ENCODE measurements at places on chromosomes 4 and X.

DNA sequence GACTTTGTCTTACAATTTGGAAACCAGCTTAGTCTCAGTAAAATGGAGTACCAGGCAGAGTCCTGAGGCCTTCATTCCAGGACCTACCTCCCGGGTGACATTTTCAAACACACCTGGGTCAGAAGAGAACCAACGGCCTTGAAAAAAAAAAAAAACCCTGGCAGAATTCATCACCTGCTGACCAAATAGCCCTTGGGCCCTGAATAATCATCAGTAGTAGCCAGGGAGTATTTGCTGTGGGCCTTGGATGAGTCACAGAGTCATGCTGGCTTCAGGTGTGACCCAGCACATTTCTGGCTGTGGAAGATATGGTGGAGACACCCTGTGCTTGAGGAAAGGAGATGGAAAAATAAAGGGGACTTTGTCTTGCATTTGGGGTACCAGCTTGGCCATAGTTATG is 92.2 kb downstream of the LPAR4 start:
- DNase-seq = no peak

- no peak for DNase-seq
Observed at GRCh38 chr4:44186096-44186849, 262.3 kb downstream of the KCTD8 start.

- peak; percentile 39 for DNase-seq
Observed at GRCh38 chr4:121139533-121140222, 24.4 kb downstream of the TNIP3 start.

GRCh38 chr4:76615999-76616398 is 181.0 kb downstream of the SHROOM3 start:
- DNase-seq = no peak

GRCh38 chrX:33041141-33041540 is 170.2 kb downstream of the DMD start:
- no peak for DNase-seq

GRCh38 chrX:121322159-121322558 is 274.7 kb downstream of the GLUD2 start:
- DNase-seq = no peak

DNA sequence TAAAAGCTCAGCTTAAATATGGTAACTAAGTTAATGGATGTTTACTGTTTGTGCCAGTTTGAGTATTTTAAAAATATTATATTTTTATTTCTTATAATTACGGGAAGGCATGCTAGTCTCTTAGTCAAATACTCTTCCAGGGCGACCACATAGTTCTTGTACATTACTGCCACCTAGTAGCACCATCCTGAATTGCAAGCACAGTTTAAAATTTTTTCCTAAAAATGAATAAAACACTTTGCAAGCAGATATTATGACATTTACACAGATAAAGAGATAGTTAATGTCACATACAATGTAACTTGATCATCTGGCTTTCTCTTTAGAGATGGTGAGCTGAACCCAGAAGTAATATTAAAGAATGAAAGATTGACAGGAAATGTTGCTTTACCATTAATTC is 11.5 kb downstream of the NDP start:
- DNase-seq = no peak

DNA sequence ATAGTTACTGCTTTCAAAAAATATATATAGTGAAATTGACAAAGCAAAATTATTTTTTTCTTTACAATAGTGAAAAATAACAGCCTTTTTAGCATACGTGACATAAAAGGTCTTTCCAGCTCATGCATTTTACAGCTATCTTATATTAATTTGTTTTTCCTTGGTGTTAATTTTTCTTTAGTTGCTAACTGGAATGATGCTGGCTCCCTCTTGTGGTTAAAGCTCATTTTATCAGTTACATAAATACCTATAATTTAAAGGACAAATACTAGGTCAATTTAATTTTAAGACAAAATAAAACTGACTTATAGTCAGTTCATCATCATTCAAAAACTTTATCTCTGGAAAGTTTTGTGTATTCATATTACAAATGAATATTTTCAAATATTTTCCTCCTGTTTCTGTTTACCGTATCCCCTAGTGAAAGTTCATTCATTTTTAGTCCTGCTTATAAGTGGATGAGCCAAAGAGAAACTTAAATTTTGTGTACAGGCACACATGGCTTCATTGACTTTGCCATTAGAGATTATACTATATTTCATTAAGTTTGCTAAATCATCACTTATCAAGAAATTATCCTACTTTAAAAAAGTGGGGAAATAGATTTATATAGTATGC is 9.9 kb upstream of the ANAPC4 start:
- DNase-seq = peak; percentile 44

DNA sequence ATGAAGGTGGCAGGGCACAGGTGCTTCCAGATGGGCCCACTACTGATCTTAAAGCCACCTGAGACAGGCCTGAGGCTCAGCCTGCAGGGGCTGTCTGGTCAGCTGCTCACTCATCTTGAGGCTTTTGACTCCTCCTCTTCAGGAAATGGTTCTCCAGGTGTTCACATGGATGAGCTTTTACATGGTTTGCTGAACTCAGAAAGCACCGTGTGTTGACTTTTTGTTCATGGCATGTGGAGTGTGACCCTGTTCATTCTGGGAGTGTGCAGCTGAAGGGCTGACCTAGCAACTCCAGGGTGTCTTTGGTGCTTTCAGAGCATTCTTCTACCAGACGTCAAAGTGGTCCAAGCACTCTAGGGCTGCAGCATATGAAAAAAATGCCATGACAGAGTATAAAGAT is 111.1 kb downstream of the CCNG2 start:
- no peak for DNase-seq

GRCh38 chrX:129737916-129738315 is 863 bp upstream of the XPNPEP2 start:
- no peak for DNase-seq

DNA sequence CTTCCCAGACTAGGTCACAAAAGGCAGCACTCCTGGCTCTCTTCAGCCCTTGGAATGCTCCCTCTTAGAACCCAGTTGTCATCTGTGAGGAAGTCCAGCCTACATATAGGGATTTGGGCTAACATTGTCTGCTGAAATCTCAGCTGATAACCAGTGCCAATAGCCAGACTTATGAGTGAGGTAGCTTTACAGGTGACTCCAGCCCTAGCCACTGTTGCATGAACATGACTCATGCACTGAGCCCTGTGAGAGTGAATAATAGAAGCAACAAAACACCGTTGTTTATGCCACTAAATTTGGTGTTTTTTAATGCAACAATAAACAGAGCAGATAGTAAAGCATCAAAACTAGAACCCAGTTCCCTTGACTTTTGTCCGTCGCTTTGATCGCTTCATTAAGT is 433.2 kb downstream of the STIM2 start:
- no peak for DNase-seq

DNA sequence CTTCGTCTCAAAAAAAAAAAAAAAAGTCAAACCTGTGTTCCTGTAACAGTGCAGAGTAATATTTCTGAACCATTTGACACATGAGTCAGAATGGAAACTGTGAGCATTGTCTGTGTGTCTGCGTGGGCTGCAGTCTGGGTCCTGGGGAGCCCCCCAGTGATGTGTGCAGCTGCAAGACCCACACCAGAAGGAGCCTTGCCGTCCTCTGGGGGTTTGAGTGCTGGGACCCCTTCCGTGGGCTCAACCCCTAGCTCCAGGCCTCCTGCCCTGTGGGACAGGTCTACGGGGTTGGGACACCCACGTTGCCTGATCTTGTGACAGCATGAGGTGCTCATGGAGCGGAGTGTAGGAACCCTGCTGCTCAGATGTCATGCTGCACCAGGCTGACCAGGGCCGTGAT is 43.7 kb downstream of the DDX3X start:
- no peak for DNase-seq

DNA sequence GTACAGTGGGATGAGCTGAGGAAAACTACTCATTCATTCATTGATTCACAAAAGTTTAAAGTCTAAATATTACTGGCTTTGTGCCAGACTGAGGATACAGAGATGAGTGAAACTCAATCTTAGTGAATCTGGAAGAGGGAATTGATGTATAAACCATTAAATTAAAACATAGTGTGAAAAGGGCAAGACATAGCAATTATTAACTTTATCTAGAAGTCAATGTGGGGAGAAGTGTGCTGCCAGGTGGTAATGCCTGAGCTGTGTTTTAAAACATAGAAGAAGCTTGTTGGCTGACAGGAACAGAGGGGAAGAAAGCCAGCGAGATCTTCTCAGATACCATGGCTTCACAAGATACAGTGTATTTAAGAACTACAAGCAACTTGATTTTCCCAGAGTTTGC is 153.4 kb downstream of the BMPR1B start:
- no peak for DNase-seq

DNA sequence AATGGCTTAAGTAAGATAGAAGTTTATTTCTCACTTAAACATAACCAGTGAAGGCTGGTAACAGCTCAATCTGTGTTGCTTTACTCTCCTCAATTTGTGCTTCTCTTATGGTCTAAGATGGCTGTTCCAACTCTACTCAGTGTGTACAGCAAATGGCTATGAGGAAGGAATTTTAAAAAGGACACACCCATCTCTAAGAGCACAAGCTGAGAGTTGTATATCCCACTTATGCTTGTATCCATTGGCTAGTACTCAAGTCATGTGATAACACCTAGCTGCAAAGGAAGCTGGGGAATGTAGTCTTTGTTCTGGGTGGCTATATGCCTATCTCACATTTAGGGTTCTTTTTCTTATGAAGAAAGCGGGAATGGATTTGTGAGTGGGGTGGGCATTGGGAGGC is 63.3 kb downstream of the GPAT3 start:
- DNase-seq = no peak

GRCh38 chr4:87228262-87228860 is 7.9 kb upstream of the KLHL8 start:
- DNase-seq = no peak

DNA sequence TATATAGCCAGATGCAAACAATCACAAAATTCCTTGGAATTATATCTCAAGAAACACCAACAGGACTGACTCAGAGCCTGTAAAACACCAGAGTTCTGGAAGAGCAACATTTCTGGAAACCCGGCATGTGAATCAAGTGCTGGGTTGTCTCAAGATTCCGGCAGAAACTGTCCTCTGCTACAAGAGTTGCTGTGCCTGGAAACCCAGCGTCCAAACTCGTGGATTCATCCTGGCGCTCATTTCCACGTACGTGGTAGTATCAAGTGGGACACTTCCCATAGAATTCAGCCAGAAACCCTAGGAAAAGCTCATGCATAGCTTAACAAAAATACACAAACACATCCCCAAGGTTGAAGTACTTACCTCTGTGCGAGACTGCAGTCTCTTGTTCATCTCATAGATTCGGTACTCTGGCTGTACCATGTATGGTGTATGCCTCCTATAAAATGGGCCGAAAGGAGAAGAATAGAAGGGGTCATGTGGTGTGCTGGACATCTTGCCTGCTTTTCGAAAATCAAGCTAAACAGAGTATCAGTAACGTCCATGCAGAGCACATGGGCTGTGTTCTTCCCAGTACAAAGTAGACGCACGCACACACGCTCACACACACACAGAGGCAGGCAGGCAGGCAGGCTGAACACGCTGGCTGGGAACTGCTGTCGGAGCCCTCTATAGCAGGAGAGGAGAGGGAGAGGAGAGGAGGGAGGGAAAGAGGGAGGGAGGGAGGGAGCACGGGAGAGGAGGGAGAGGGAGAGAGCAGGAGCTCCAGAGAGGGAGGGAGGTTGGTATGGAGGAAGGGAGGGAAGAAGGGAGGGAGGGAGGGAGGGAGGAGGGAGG is at the start of gene LDB2:
Gene LDB2 (minus strand): TSS at position 655 of the 837 bp plus-strand sequence.
- no peak for DNase-seq

DNA sequence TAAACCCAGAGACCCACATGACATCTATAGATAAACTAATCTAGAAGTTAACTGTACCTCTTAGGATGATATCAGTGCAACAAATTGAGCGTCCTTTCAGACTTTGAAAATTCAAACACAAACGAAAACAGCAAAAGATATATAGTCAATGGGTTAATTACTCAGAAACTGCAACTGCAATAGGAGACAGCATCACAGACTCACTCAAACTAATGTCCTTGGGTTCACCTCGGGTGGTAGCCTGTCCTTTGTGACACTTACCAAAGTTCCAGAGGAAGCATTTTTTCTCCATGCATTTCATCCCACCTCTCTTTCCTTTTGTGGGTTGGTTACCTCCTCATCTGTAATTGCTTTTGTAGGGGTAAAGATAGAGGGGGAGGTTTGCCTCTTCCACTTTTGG is 9.7 kb downstream of the GC start:
- no peak for DNase-seq

GRCh38 chrX:45184211-45184610 is 16.5 kb downstream of the DIPK2B start:
- no peak for DNase-seq

DNA sequence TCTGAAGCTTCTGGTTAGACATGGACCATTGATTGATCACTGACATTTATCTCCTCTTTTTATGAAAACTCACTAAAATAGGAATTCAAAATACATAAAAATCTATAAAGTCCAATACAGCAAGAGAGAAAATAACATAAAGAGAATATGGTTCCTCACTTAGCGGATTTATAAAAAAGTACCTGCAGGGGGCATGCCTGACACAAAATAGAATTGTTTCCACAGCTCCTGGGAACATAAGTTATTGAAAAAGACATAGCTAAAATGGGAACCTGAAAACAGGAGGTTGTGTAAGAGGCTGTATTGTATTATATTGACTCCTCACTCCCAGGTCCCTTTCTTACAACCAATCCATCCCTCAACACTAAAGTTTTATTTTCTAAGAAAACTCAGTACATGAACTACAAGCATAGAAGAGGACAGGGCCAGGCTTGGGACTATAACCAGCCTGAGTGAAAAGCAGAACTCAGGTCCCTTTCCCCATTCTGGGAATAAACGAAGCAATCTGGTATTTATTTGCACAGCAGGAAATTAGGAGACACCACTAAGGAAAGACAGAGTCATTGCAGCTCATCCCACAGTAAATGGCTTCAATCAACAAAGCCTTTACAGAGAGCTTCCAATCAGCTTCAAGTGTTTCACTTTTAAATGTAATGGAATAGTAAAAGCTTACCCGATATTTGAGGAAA is 121.1 kb upstream of the NDST4 start:
- no peak for DNase-seq

GRCh38 chrX:12463873-12464272 is 325.6 kb downstream of the FRMPD4 start:
- no peak for DNase-seq

GRCh38 chr4:147760695-147761094 is 28.8 kb downstream of the ARHGAP10 start:
- DNase-seq = no peak

GRCh38 chrX:42967681-42968300 is 189.8 kb upstream of the PPP1R2C start:
- DNase-seq = no peak

GRCh38 chr4:48445704-48446103 is 37.4 kb upstream of the SLC10A4 start:
- DNase-seq = peak; percentile 20

DNA sequence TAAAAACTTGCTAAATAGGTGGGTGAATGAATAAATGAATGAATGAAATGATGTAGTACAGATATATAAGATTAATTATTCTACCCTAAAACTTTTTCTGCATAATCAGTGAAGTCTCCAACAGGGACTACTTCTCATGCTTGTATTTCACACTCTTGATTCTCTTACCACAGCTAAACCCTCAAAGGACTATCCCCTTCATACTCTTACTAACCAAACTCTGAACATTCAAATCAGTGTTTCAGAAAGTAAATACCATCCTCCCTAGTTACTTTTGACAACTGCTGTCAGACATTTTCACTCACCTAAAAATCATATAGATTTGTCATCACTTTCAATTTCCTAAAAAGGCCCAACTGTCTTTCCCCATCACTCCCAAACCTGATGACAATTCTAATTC is 234.3 kb upstream of the HHIP start:
- DNase-seq = no peak

- DNase-seq = no peak
Observed at GRCh38 chrX:51893931-51894696, 691 bp downstream of the MAGED1 start.

Data from CD4-positive, alpha-beta T cell treated with Interleukin-4 for 4 hours (primary cell).